ENCODE measurements at places on chromosomes 4 and X.

- no peak for DNase-seq
Observed at GRCh38 chr4:185323606-185324005, 72.1 kb downstream of the LRP2BP start.

DNA sequence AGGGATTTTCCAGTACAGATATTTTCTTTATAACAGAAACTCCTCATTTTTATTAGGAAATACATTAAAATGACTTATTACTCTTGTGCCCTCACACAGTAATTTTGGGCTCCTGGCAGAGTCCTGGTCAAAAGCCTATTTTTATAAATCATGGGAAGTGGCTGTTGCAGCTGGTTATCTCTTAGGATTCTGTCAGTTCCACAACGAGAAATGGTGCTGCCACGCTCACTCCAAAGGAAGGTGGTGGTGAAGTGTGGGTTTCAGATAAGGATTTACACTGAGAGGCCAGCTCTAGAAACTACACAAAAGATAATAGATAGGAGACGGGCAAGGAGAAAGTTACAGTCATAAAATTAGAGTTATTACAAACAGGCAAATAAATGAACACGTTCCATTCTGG, 159.2 kb upstream of the FAM241A start:
- no peak for DNase-seq

DNA sequence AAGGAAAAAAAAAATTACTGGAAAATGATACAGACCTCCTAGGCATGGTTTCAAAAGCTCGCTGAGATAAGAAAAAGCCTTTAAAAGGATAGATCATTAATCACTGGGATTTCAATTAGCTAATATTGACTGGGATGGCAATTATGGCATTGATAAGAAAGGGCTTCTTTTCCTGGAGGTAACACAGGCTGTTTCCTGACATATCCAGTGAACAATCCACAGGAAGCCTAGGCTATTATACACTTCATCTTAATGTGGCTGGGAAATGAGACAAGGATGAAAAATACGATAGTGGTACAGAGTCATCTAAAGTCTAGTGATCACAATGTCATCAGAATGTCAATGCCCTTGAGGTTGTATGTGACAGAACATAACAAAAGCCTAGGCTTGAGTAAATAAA, 1579.3 kb downstream of the C4orf33 start:
- DNase-seq: peak; percentile 32

DNA sequence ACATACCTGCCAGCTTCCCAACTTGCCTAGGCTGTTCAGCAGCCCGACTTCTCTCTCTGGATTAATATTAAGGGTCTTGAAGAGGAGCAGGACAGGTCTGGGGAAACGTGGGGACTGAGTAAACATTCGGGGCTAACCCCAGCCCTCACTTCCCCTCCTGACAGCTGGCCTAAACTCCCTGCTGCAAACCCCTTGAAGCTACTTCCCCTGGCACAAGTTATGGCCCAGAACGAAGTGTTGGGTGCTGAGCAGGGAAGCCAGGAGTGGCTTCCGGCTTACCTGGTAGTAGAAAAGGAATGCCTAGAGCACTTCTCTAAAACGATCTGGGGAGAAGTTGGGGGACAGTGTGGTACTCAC, 200.0 kb downstream of the BCOR start:
- DNase-seq: peak; percentile 52

GRCh38 chr4:140621161-140621560, 52.4 kb upstream of the UCP1 start:
- no peak for DNase-seq

- DNase-seq: no peak
Observed at GRCh38 chrX:69182818-69183380, 17.6 kb upstream of the PJA1 start.

DNA sequence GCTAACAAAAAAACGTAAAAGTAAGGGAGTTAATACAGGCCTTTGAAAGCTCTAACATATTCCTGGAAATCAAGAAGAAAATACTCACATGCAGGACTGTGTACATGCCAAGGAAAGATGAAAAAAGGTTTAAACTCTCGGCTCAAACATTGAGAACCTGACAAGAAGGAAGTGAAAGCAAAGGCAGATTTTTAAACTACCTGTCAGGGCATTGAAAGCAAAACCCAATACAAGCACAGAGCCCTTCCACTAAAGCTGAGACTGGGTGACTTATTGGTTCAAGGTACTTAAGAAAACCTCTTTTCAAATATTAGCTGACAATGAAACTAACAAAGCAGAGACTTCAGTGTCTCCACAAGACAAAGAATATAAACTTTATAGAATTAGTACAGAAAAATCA, 313.0 kb upstream of the GRID2 start:
- DNase-seq: no peak

- peak; percentile 32 for DNase-seq
Observed at GRCh38 chrX:32408389-32408788, 803.0 kb downstream of the DMD start.

DNA sequence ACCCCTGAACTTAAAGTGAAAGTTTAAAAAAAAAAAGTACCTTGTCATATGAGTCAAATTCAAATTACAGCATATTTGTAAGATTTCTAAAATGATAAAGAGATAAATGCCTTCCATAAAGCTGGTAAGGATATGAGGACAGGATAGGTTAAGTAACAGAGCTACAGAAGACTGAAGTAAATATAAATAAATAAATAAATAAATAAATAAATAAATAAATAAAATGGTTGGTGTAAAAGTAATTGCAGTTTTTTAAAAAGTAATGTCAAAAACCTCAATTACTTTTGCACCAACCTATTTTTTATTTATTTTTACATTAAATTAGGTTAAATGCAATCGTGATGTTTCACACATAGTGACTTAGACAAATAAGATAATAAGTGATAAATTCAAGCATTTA, 62.2 kb downstream of the UGT2A2 start:
- DNase-seq: no peak

GRCh38 chrX:138946926-138947325, 235.4 kb upstream of the FGF13 start:
- no peak for DNase-seq
